ENCODE measurements at places on chromosomes 5 and 9.

DNA sequence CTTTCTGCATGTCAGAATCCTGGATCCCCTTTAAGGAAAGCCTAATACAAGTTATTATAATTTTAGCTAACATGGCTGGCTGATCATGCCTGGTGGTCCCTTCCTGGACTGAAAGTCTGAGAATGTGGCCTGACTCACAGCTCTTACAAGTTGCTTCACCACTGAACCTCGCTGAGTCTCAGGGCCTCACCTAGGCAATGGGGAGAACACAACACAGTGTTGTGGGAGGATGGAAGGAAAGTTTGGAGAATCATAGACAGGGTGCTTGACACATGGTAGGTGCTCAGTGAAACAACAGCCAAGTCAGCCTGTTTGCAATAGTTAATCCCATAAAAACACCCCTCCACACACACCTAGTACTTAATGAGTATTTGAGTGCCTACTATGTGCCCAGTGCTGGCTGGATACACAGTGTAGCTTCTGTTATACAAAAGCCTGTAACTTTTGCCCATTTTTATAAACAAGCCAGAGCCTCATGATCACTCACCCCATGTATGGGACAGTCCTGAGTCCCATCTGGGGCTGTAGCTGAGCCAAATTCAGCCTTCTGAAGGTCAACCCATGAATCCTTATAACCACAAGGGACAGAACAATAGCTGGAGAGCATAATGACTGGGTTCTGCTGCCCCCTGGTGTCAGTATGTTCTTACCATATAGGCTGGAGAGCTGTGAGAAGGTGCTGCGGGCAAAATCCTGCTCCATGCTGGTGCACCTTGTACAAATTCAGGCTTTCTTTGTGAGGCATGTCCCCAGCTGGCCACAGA is 3.9 kb downstream of the ACSL6 start:
- DNase-seq: peak; percentile 78

DNA sequence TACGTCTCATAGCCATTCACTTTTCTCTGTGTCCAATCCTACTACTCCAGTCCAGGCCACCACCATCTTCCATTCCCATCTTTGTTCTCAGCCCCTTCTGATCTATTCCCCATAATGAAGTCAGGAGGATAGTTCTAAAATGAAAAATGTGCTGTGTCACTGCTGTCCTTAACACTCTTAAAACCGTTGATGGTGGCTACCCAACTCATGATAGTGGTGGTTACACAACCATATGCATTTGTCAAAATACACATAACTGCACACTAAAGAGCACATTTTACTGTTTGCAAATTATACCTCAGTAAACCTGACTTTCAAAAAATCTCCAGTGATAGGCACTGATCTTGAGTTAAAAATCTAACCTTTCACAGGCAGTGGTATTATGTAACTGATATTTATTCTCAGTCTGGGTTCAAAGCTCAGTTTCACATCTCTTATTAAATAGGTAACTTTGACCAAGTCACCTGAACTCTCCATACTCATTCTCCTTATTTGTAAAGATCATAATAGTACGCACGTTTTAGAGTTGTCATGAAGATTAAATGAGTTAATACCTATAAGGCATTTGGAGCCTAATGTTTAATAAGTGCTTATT is 24.6 kb upstream of the ADRB2 start:
- DNase-seq: no peak

- no peak for DNase-seq
Observed at GRCh38 chr5:2382776-2383697, 368.4 kb downstream of the IRX2 start.

GRCh38 chr5:117657541-117657940 is 1082.9 kb upstream of the SEMA6A start:
- no peak for DNase-seq

GRCh38 chr5:32057187-32058096 is 116.7 kb downstream of the GOLPH3 start:
- no peak for DNase-seq
